M059J (cell line): ENCODE measurements at places on chromosomes 1 and 21.
A peak's percentile ranks its signal among the peaks of the same experiment; 100 is the strongest.

DNA sequence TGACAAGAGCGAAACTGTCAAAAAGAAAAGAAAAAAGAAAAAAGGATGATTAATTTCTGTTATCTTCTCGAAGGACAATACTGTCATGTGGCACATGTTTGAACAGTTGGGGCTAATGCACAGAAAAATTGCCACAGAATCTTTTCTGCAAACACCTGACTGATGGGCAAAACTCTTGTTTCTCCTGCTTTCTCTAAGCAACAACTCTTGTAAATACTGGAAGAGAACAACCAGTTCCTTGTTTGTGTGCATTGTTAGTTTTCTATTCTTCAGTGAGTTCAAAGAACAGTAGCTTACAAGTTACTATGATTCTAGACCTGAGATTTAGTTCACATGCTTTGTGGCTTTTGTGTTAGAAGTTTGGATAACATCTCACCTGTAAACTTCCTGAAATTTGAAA lies 60.7 kb downstream of the CDC14A start:
- DNase-seq: no peak

- peak; percentile 26 for DNase-seq
These were observed 51.7 kb downstream of the BACE2 start for GRCh38 chr21:41219498-41220207.

DNA sequence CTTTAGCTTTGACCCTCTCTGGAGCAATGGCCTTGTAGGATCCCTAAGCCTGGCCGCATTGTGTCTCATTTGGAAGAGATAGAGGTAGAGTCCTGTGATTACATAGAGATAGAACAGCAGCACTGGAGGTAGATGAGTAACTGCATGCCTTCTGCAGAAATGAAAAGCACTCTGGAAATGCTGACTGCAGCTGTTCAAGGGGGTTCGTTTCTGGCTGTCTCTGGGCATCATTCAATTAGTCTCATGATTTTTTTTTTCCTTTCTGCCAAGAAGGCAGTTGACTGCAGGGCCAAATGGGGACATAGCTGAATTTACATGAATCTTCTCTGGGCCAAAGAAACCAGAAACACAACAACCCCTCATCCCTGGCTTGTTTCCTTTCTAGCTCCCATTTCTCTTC lies 28.1 kb upstream of the SNX27 start:
- no peak for DNase-seq

- no peak for DNase-seq
These were observed 511 bp upstream of the INPP5B start for GRCh38 chr1:37947364-37947763.

GRCh38 chr1:35573198-35574124 lies at the start of gene TFAP2E:
Gene TFAP2E, plus strand, starts transcription at chr1:35573314. Its CDS starts 264 bp downstream, at chr1:35573578.
- peak; percentile 57 for DNase-seq

DNA sequence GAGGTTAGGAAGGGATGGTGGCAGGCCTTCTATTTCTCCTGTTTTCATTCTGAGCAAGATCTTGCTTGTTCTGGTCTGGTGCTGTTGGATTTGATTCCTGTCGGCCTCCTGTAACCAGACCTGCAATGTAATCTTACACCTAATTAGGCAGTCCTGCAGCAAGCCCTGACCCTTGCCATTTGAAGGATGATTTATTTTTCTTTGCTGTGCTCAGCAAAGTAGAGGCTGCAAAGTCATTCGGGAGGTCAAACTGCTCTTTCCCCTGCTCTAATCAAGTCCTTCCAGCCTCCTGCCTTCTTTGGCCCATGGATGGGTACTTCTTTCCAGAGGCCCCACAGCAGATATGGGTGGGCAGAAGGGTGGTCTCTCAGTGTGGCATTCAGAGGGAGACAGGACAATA lies 417.7 kb upstream of the USP24 start:
- peak; percentile 47 for DNase-seq

- DNase-seq: peak; percentile 31
These were observed 28.9 kb upstream of the SERBP1 start for GRCh38 chr1:67459068-67459467.

DNA sequence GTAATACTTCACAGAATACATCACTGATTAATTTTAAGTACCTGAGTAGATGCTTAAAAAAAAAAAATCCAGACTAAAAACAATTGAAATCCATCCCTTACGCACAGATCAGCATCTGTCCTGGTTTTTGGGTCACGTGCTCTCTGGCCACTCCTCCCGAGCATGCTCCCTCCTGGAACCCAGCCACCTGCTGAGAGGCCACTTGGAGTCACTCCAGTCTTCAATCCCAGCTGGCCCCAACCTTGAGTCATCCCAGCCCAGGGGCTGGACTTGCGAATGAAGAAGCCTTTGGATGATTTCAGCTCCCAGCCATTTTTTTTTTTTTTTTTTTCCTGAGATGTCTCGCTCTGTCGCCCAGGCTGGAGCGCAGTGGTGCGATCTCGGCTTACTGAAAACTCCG lies 8.9 kb downstream of the MAP1LC3C start:
- DNase-seq: peak; percentile 98

DNA sequence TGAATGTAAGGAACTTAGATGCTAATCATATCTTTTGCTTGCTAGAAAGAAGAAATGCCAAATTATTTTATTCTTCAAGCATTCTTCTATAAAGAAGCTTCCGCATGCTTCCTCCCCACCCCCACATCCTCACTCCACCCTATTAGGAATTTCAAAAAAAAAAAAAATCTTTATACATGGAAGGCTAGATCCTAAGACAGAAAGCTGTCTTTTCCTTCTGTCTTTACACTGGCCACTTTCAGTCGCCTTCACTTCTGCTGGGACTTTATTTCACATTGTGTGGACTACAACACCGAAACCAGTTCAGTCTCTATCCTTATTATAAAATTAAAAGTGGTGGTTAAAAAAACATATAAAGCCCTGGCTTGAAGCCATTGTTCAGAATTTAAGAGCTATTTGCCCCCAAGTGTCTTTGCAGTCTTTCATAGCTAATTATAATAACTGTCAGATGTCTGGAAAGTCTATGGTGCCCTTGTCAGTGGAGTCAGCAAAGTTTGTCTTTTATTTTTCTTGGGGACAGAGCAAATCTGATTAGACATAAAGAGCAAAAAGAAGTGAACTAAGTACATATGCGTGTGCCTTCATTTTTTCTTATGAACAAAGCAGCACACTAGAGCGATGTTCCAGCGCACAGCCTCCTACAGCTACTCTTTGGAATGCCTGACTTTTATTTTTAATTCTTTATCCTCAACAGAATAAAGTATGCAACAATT lies 297.7 kb downstream of the PTPRC start:
- DNase-seq: peak; percentile 62

DNA sequence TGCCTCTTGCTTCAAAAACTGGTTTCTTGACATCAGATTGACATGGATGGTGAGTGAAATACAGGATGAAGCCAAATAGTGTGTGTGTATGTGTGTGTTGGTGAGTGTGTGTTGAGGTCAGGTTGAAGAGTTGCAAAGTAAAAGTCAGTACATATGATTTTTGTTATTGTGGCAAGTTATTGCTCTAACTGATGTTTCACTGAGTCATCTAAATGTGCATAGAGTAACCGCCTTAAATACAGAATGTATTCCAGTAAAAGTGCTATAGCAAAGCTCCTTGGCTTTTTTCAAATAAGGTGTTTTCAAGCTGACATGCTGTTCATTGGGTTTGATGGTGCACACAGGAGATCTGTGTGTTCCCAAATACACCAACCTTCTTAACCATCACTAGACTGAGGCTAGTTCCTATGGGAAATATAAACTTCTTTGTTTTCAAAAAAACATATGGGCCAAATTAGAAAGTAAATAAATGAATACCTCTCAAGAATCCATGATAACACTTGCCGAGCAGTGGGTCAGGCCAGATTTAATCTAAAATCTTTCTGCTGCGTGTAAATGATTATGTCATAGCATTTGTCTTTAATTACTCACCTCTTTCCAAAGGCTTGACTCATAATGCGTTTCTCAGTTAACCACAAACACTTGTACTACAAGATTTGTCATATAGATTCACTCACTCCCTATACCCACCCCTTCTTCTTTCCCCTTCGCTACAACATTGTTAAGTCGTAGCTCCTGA lies 151.1 kb downstream of the LYPLAL1 start:
- DNase-seq: peak; percentile 95

GRCh38 chr1:246043556-246043955 lies 463.5 kb downstream of the SMYD3 start:
- peak; percentile 83 for DNase-seq

- DNase-seq: no peak
These were observed 123.8 kb upstream of the CTTNBP2NL start for GRCh38 chr1:112272101-112272772.

DNA sequence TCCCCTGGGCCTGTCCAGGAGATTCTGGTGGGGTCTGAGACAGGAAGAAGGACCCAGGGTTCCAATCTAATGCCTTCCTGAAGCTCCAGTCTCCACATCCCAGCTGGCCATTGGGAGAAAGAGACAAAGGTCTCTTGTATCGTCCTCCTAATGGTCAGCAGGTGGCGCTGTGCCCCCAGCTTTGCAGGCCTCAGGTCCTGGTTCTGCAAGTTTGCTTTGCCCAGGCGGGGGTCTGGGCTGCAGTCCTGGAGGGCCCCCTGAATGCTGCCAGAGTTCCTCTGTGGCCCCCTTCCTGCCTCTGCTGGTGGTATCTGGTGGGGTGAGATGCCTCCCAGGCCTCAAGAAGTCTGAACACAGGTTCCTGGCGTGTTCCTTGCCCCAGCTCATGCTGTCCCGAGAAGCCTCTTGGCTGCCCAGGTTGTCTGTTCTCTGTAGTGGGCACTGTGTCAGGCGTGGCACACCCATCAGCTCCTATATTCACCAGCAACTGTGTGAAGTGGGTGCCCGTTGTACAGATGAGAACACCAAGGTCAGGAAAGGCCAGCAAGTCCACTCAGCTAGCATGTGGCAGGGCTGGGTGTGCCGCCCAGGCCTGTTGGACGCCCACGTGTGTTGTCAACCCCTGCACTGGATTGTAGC lies 33.8 kb upstream of the CSF3R start:
- DNase-seq: peak; percentile 50

- no peak for DNase-seq
These were observed 81.9 kb downstream of the ATP1A1 start for GRCh38 chr1:116454940-116455339.

- DNase-seq: no peak
These were observed 44.9 kb upstream of the RAB3GAP2 start for GRCh38 chr1:220317161-220317560.

- no peak for DNase-seq
These were observed 415.5 kb downstream of the NUF2 start for GRCh38 chr1:163737261-163737660.

DNA sequence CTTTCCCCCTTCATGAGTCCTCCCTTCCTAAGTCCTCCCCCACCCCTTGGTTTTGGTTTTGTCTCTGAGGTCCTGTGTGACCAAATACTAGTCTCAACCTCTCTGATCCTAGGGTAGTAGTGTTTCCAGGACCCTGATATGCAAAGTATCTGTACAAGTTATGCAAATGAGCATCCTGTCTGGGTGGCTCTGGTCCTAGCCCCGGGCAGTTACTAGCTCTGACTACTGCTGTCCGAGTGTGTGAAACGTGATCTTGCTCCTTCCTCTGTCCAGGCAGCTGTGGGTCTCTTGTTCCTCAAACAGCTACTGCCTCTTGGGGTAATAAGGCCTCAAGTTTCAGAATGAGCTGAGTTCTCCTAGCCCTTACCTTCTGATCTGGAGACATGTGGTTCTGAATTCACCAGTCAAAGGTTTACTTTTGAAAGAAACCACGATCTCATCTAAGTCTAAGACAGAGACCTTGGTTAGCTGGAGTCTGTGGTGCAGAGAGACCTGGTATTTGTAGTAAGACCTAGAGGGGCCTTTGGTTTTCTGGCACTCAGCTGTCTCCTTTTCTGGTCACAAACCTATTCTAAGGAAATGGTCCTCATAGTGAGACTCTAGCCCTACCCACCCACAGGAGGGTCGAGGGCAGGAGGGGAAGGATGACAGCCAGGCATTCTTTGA lies 31.0 kb upstream of the IL19 start:
- peak; percentile 80 for DNase-seq

GRCh38 chr1:94713472-94714141 lies 106.5 kb upstream of the SLC44A3 start:
- DNase-seq: peak; percentile 99

- DNase-seq: no peak
These were observed 2.8 kb downstream of the PERM1 start for GRCh38 chr1:978835-979743.

GRCh38 chr1:17719874-17720273 lies 35.3 kb upstream of the ACTL8 start:
- DNase-seq: peak; percentile 75

- no peak for DNase-seq
These were observed 55.5 kb upstream of the CNN3 start for GRCh38 chr1:94982398-94982797.

DNA sequence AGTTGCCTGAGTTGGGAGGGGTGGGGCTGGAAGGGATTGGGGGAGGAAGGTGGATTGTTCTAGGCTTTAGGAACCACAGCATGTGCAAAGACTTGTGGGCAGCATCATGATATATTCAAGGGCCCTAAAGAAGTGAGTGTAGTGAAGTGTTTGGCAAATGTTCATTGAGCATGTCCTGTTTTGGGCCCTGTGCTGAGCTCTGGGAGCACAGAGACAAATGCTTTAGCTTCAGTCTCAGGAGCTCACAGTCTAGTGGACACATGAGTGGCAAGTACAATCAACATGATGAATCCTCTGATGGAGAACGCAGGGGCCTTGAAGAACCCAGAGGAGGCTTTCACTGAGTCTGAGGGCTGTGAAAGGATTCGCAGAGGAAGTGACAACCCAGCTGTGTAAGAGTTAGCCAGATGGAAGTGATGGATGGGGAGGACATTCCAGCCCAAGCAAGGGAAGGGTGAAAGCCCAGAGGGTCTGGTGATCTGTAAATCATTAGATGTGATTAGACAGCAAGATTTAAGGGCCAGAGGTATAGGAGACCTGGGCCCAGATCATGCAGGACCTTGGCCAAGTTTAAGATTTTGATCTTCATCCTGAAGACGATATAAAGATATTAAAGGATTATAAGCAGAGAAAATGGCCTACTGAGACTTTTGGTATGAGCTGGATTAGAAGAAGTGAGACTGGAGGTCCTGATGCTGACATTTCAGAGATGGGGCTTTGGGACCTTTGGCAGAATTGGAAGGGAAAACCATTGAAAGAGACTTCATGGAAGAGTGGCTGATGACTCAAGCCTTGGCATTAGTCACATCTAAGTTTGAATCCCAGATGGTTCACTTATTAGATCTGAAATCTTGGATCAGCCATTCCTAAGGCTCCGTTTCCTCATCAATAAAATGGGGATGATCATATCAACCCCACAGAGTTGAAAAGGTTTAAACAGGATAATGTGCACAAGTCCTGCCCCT lies 4.6 kb downstream of the IPO13 start:
- DNase-seq: peak; percentile 39
